ENCODE measurements at places on chromosomes 6 and 20.
A peak's percentile ranks its signal among the peaks of the same experiment; 100 is the strongest.

DNA sequence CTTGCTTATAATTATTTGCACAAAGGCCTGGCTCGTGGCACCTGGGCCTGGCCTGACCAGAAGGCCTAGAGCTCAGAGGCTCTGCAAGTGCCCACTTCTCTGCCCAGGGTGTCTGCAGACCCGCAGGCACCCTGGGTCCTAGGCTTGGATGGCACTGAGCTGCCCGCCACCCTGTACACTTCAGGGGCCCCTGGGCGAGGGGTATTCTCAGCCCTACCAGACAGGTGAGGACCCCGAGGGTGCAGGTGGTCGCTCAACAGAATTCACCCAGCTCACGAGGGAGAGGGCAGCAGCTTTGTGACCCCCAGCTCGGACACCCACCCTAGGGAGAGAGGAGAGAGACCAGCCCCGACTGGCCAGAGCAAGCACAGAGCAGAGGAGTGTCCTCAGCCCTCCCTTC lies 83.9 kb downstream of the RIPOR3 start:
- DNase-seq = no peak

GRCh38 chr20:9514072-9514460 lies 324 bp upstream of the LAMP5 start:
- DNase-seq = no peak

- DNase-seq = no peak
Measured at GRCh38 chr6:21240709-21241108, 352.8 kb upstream of the SOX4 start.

GRCh38 chr6:1713016-1713600 lies 103.4 kb downstream of the FOXC1 start:
- no peak for DNase-seq

DNA sequence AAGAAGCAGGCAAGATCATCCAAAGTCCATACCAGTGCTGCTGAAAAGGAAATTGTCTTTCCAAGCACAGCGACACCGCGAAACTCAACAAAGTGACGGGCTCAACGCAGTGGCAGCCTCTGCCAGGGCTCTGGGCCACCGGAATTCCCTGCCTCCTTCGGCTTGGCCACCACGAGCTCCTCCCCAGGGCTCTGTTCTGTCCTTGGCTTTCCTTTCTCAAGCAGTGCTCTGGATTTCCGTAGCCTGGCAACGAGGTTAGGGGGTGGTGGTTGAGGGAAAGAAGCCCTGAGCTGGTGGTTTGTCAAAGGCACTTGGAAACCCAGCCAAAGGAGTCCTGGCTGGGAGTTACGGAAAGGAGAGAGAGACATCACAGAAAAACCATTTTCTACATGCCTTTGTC lies 31.2 kb downstream of the PRR18 start:
- no peak for DNase-seq

DNA sequence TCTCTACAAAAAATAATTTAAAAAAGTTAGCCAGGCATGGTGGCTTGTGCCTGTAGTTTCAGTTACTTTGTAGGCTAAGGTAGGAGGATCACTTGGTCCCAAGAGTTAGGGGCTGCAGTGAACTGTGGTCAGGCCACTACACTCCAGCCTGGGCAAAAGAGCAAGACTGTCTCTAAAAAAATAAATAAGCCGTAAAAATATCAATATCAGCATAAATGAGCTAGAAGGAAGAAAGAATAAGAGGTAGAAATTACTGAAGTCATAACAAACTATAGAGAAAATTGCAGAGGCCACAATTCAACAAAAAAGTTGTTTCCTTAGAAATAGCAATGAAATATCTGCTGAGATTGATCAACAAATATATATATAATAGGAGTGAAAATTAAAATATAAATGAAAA lies 827.3 kb upstream of the FLRT3 start:
- no peak for DNase-seq

DNA sequence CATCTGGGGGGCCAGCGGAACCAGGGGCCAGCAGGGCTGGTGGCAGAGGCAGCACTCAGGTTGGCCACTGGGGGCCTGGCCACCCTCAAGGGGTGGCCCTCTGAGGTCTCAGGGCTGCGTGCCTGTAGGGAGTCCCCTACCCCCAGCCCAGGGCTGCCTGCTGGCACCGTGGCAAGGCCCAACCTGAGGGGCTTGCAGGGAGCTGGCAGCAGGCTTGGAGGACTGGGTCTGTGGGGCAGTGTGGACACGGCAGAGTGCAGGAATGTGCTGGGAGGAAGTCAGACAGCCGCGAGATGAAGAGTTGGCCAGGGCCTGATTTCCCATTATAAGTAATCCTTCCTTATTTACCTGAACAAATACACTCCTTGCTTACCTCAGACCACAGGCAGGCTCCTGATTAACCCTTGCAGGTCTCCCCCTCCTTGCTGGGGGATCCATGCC lies at the start of gene SPDEF:
SPDEF (minus strand) TSS at position 299 of the 441 bp plus-strand sequence. CDS start 11,874 bp downstream, outside the sequence.
- no peak for DNase-seq

GRCh38 chr20:19940988-19941460 lies 76.1 kb upstream of the NAA20 start:
- no peak for DNase-seq

- DNase-seq = peak; percentile 1
Measured at GRCh38 chr20:15317546-15318232, 980.3 kb upstream of the FLRT3 start.

Data from Kasumi-1 (cell line).